ENCODE measurements at places on chromosomes 5 and 9.

DNA sequence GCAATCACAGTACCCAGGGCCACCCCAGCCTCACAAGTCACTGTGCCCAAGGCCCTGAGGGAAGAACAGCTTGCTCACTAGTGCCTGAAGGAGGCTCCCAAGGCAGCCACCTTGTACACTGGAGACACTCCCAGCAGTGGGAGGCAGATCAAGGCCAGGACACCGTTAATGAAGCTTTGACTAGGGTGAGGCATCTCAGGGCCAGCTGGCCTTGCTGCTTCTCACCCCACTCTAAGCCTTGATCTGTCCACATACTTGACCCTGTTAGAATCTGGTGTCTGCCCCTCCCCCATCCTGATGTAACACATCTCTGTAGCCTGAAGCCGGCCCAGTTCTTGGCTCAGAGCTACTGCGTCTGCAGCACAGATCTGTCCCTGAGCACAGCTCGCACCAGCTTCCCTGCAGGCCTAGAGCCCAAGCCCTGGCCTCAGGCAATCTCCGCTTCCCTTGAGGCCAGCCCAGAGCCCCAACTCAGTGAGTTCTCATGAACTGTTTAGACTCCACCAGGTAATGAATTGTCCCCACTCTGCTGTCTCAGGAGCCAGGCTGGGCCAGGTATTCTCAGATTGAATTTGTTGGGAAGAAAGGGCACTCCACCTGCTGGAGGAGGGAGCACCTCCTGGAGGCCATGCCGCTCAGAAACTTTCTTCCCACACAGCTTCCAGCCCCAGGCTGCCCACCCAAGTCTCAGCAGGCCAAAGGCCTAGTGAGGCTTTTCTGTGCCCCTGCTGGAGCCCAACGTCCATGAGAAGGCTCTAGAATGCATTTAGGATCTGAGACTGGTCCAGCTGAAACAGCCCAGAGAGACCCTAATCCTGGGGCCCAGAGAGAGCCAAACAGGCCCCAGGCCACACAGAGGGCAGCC, 13.4 kb upstream of the JADE2 start:
- no peak for DNase-seq

GRCh38 chr5:131684595-131684994, 49.6 kb upstream of the RAPGEF6 start:
- DNase-seq, result no peak

GRCh38 chr9:134265078-134265477, 61.2 kb upstream of the RXRA start:
- no peak for DNase-seq

DNA sequence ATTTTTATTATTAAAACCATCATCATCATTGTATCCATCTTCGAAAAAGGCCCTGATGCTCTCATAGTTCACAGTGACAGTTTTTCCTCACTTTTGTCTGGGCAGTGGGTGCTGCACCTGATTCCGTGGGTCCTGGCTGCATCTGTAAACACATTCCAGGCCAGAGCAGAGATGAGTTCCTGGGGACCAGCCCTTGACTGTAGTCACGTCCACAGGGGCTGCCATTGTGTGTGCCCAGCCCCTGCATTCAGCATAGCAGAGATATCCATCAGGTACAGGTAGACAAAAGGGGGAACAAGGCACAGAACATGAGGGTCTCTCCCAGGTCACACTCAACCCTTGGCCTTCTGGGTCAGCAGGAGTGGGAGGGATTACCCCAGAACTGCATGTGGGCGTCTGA, 189.0 kb downstream of the NR3C1 start:
- DNase-seq, result no peak

GRCh38 chr9:125885405-125886034, 138.3 kb downstream of the PBX3 start:
- no peak for DNase-seq
